Activated T-helper 1 cell treated with anti-CD3 and anti-CD28 coated beads, Interleukin-2, amount 50 U/mL, for 16 hours (primary cell): ENCODE measurements at places on chromosomes 2 and 18.

- no peak for DNase-seq
Measured at GRCh38 chr2:32427672-32428610, 71.1 kb downstream of the BIRC6 start.

DNA sequence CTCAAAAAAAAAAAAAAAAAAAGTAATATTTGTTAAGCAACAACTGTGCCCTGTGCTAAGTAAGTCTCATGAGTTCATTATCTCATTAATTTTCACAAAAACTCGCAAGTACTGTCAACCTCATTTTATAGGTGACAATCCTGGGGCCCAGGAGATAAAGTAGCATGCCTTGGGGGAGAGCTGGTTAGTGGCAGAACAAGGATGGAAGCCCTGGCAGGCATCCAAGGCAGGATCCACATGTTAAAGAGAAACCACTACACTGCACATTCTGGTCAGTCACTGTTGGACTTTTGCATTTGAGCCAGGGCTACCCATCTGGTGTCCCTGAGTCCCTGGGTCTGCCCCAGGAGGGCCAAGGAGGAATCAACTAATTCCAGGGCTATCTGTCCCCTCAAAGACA lies 54.6 kb downstream of the ZFP36L2 start:
- DNase-seq, result no peak

DNA sequence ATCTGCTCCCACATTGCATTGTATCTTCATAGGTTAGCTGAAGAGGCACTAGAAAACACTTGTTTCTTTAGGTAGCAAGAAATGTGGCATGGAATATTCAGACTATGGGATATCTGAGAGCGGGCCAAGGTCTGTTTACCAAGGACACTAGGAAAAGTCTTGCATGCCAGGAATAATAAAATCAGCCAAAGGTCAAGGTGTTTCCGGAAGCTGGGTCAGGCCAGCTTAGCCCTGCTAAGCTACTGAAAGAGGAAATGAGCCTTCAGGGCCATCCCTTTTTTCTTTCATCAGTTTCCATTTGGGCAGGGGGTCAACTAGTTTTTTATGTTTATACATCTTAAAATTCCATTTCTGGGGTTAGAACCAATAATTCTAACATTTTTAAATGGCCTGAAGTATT lies 101.1 kb downstream of the DPP4 start:
- DNase-seq, result no peak

GRCh38 chr2:120622159-120622869 lies 113.4 kb upstream of the GLI2 start:
- DNase-seq, result no peak

DNA sequence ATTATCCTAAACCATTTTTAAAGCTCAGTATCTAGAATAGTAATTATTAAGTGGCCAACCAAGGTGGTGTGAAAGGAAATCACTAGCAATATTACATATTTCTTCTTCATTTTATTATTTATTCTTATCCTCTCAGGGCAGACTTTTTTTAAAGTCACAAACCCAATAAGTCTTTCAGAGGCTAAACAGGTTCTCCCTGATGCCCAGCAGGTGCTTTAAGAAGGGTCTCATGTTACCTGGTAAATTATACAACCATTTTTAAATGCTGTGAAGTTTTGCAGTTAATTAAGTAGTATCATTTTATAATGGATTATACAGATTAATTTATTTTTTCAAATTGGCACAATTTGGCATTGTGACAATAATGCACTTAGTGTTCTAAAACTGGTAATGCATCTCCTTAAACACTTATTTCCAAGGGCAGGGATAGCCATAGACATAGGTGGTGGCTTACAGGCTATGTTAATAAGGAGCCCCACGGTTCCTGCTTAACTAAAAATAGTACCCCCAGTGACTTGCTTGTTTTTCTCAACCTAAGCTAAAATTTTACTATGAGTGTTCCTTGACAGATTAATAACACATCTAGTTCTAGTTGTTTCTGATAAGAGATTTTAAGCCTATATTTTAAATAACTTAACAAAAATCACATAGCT lies 67.0 kb downstream of the PMS1 start:
- no peak for DNase-seq

GRCh38 chr18:26504831-26505230 lies 43.5 kb downstream of the KCTD1 start:
- no peak for DNase-seq

DNA sequence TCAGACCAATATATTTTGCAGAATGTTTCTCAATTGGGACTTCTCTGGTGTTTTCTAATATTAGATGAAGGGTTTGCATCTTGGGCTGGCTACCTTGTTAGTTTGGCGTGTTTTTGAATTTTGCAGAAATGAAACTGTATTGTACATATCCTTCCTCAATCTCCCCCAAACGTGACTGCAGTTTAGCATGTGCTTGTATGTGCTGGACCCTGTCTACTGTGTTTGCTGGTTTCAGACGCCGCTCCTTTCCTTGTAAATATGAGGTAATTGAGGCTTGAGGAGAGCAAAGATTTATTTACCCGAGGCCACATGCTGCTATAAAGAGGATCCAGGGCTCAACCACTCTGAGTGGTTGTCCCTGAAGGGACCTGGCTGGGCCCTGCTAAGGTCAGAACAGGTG lies 57.2 kb downstream of the NGEF start:
- DNase-seq, result no peak

GRCh38 chr2:100876231-100876860 lies 56.4 kb downstream of the NPAS2 start:
- no peak for DNase-seq

DNA sequence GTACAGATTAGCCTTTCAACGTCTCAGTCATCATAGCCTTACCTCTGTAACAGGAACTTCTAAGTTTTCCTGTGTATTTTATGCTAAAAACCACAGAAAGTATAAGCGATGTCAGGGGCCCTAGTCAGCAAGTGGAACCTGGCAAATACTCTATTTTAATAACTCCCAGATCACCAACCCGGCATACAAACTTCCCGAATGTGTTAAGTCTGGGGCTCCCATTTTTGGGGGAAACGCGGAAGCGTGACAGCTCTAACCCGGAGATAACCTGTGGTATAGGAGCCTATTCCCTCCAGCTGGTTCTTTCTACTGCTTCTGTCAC lies 574 bp downstream of the NIFK start:
- DNase-seq, result no peak

GRCh38 chr2:200786826-200787225 lies 24.9 kb upstream of the BZW1 start:
- no peak for DNase-seq

- no peak for DNase-seq
Measured at GRCh38 chr2:68302281-68302875, 17.4 kb downstream of the CNRIP1 start.

- no peak for DNase-seq
Measured at GRCh38 chr2:226467221-226467620, 332.4 kb downstream of the IRS1 start.

DNA sequence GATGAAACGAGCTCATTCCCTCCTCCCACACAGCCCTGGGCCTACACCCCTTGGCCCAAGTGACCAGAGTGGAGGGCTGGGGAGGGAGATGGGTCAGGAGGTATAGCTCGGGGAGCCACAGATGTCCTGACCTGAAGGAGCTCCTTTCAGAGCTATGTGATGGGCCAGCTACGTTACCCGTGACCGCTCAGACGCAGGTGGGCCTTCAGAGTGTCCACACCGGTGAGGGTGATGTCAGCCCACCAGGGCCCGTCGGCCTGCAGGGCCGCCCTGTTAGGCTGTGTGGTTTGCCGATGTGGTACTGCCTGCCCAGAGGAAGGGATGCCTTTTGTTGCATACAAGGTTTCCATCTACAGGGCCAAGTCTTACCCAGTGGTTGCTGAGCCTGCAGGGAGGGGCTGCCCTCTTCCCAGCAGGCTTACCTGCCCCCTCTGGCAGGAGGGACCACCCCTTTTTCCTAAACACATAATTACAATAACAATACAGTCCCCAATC lies 41.8 kb upstream of the FOSL2 start:
- DNase-seq, result no peak

- no peak for DNase-seq
Measured at GRCh38 chr18:49721981-49722380, 91.4 kb downstream of the ACAA2 start.
